ENCODE measurements at places on chromosomes 11 and 22. TPM values are rescaled to one million over a fixed set of nuclear protein-coding genes. Genes with fewer than 3 reads are reported as not detected.

DNA sequence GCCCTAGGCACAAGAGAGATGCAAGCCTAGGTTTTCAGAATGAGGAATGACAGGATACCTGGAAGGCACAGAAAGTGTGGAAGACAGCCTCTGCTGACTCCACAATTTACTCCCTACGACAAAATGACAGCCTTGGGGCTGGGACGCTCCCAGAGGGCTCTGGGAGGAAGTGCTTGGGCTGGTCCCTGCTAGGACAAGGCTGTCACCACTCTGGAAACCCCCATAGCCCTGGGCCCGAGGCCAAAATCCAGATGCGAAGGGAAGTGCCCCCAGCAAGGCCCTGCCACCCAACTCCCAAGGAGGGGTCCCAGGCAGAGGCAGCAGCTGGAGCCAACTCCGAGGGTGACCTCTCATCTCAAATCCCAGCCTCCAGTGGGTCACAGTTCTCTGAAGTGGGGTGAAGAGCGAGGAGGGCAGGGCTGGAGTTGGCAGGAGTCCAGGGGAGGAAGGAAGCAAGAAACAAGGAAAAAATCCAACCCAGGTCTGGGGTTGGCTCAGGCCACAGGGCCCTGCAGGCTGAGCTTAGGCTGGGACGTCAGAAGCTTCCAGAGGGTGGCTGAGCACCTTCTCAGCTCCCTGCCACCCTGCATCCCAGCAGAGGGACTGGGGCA, 6.3 kb upstream of the CDC42EP2 start:
- no peak overlapping the region for H3K4me3 ChIP-seq
- H3K36me3 ChIP-seq, result no peaks in the 10 kb centered on the region
- DNase-seq, result no peak
- H3K4me1 ChIP-seq, result no peaks in the 10 kb centered on the region
- no peak overlapping the region for H3K27ac ChIP-seq
- no peaks in the 10 kb centered on the region for H3K27me3 ChIP-seq

DNA sequence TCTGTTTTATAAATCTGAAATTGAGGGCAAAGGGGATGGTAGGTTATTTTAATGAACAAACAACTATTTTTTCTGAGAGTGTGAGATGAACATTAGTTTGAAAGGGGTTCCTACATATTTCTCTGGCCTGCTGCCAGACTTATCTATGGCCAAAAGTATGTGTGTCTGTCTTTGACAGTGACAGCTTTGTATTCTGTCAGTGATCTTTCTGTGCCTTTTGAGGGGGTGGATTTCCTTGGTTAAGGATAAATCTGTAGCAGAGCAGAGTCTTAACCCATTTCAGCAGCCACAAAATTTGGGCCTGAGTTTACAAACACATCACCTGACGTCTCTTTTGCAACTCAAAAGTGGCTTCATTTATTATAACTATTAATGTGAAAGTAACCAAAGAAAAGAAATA, 30.9 kb downstream of the ZFTA start:
- H3K27me3 ChIP-seq, result no peaks in the 10 kb centered on the region
- no peaks in the 10 kb centered on the region for H3K4me1 ChIP-seq
- H3K27ac ChIP-seq, result no peak overlapping the region
- H3K4me3 ChIP-seq, result no peak overlapping the region

- DNase-seq, result no peak
- peaks cover 27% of the 10 kb centered on the region for H3K4me1 ChIP-seq
Measured at GRCh38 chr11:44256673-44257291, 53.2 kb downstream of the ALX4 start.

GRCh38 chr11:102967497-102967896, 12.0 kb upstream of the MMP13 start:
- H3K4me1 ChIP-seq, result no peaks in the 10 kb centered on the region
- H3K27me3 ChIP-seq, result no peaks in the 10 kb centered on the region
- H3K36me3 ChIP-seq, result no peaks in the 10 kb centered on the region
- H3K27ac ChIP-seq, result no peak overlapping the region
- no peak for DNase-seq

DNA sequence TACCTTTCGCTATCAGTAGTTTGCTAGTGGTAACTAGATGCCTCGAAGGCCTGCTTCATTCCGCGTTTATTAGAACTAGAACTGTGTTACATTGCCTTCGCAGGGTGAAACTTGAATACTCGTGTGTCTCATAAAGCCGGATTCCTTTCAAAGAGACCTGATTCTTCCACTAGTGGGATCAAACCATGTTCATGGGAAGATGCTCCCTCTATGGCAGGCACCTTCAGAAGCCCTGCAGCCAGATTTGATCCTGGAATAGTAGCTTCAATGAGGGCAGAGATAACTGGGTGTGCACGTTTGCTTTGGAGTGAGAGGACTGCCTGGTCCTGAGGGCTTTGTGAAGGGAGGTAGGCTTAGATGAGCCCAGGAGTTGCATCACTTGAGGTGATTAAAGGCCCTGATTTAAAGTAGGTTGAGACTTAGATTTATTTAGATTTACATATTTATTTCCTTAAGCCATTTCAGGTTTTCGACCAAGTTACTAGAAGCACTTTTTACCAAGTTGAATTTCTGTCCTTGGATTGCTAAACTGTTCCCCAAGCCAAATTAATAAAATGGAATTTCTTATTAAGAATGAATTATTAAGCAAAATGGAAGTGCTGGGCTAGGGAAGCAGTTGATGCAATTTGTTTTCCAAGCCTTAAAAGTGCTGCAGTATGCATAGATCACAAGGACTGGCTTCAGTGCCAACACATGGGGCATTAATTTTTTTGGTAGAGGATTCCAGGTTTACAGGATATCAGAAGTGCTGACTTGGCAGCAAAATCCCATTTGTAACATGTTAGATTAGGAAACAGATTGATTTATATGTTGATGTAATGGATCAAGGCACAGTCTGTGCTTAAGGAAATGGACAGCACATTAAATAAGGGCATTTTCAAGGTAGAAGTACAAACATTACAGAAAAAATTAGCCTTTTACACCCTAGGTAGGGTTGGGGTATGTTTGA, 32.9 kb downstream of the APLP2 start:
- H3K27ac ChIP-seq, result no peak overlapping the region
- no peaks in the 10 kb centered on the region for H3K36me3 ChIP-seq
- no peak overlapping the region for H3K4me3 ChIP-seq
- DNase-seq, result no peak
- no peaks in the 10 kb centered on the region for H3K4me1 ChIP-seq
- no peaks in the 10 kb centered on the region for H3K27me3 ChIP-seq

DNA sequence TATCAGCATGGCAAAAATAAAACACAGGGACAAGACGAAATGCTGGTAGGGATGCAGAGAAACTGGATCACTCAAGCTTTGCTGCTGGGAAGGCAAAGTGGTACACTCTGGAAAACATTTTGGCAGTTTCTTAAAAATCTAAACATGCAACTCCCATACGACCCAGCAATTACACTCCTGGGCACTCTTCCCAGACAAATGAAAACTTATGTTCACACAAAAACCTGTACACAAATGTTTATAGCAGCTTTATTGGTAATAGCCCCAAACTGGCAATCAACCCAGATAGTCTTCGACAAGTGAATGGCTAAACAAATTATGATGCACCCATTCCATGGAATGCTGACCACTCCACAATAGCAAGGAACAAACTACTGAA, 35.8 kb upstream of the PRR5 start:
- H3K27me3 ChIP-seq, result no peaks in the 10 kb centered on the region
- H3K4me1 ChIP-seq, result peaks cover 72% of the 10 kb centered on the region
- no peak for DNase-seq
- H3K36me3 ChIP-seq, result no peaks in the 10 kb centered on the region
- H3K27ac ChIP-seq, result no peak overlapping the region
- H3K4me3 ChIP-seq, result no peak overlapping the region

Gene SERHL2
- total RNA-seq, result 1.3 TPM

Gene ISX
- total RNA-seq, result not detected

DNA sequence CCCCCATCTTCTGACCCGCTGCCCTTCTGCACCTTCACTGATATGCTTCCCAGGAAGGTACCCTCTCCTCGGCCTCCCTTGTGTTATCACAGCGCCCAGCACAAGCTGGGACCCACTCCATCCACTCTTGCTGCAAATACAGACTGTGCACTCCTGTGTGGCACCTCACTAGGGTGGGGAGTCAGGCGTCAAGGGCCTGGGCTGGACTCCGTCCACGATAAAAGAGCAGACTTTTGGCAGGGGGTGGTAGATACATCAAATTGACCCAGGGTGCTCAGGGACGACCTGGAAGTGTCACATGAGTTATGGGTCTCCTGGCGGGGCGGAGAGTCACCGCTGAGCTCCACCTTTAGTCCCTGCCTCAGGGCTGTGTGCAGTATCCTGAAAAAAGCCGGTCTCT, 908 bp downstream of the TRPM5 start:
- no peak overlapping the region for H3K4me3 ChIP-seq
- H3K36me3 ChIP-seq, result no peaks in the 10 kb centered on the region
- peaks cover 51% of the 10 kb centered on the region for H3K4me1 ChIP-seq
- H3K27me3 ChIP-seq, result no peaks in the 10 kb centered on the region
- H3K27ac ChIP-seq, result no peak overlapping the region

Gene HEPN1
- not detected for total RNA-seq

DNA sequence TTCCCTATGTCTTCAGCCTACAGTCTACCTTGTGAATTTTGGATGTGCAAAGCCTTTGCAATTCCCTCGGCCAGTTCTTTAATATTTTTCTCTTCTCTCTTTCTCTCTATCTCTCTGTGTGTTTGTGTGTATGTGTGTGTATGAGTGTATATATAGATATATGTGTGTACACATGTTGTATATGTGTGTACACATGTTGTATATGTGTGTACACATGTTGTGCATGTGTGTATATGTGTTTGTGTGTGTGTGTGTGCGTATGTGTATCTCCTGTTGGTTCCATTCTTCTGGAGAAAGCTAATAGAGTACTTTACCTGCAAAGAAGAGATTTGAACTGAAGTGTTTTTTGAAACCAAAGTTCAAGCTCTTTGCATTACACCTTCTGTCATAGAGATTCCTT, 155.0 kb downstream of the LUZP2 start:
- H3K27me3 ChIP-seq, result no peaks in the 10 kb centered on the region
- H3K4me1 ChIP-seq, result no peaks in the 10 kb centered on the region
- H3K36me3 ChIP-seq, result no peaks in the 10 kb centered on the region

- no peaks in the 10 kb centered on the region for H3K36me3 ChIP-seq
- peaks cover 48% of the 10 kb centered on the region for H3K4me1 ChIP-seq
- no peak overlapping the region for H3K4me3 ChIP-seq
- no peaks in the 10 kb centered on the region for H3K27me3 ChIP-seq
Measured at GRCh38 chr11:122741613-122742300, 86.2 kb downstream of the UBASH3B start.

Gene ATF4
- 758 TPM for total RNA-seq

Gene FGF3
- not detected for total RNA-seq

DNA sequence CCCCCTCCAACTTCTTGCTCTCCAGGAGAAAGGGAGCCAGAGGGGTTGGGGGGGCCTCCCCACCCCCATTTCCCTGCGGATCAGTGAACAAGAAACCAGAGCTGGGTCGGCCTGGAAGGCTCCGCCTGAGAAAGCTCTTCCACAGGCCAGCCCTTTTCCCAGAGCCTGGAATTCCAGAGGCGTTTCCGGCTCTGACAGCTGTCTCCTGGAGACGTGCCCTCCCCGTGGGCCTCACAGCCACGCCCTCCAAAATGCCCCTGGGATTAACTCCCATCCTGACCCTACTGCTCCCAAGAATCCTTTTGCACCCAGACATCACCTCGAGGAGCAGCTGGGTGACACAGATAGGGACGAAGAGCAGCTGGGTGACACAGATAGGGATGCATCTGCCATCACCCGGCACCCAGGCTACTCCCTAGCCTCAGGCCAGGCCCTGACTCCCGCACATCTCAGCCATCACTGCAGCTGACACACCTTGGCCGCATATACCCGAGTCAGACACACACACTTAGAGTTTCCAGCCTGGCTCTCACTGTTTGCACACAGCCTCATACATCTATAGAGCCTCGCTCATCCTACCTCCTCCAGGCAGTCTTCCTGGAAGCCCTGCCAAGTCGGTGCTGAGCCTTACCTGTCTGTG, 7.6 kb upstream of the CDC42EP1 start:
- DNase-seq, result no peak
- no peaks in the 10 kb centered on the region for H3K36me3 ChIP-seq
- no peaks in the 10 kb centered on the region for H3K4me1 ChIP-seq
- H3K27ac ChIP-seq, result no peak overlapping the region

DNA sequence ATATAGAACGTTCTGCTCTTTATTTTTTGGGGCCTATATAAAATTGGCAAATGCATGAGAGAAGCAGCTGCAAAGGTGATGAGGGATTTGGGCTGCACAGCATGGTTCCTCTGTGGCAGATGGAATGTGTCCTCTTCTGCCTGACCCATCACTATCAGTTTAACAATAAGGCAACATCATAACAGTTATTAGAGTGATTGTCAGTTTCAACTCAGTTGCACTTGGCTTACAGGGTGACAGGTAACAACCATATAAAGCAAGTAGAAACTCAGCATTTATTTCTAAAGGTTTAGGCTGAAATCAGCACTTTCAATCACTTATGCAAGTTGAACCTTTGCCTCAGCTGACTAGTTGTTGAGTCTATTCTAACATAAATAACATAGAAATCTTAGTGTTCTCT, 935.4 kb upstream of the CHORDC1 start:
- no peaks in the 10 kb centered on the region for H3K4me1 ChIP-seq
- DNase-seq, result no peak

GRCh38 chr11:65274735-65275682, 13.2 kb downstream of the POLA2 start:
- H3K4me3 ChIP-seq, result no peak overlapping the region
- no peaks in the 10 kb centered on the region for H3K27me3 ChIP-seq
- peak; percentile 56 for DNase-seq
- H3K27ac ChIP-seq, result no peak overlapping the region
- H3K36me3 ChIP-seq, result peaks cover 21% of the 10 kb centered on the region
- no peaks in the 10 kb centered on the region for H3K4me1 ChIP-seq

Gene MS4A6E
- not detected for total RNA-seq

DNA sequence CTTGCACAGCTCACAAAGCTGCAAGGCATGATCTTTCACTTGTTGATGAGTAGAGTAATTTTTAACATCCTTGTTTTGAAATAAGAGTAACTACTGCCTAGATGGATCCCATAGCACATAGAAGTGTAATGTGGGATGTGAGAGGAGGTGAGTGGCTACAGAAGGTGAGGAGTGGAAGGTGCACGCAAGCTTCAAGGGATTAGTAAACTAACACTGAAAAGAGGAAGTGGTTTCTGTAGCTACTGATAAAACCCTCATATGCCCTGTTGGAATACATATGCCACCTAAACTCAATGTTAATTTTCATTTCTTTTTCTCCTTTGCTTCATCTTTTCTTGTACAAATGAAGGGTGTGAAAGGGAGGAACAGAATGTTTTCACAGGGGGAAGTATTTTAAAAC, 22.0 kb upstream of the CTSC start:
- DNase-seq, result no peak
- peaks cover 28% of the 10 kb centered on the region for H3K4me1 ChIP-seq
- no peaks in the 10 kb centered on the region for H3K36me3 ChIP-seq
- no peak overlapping the region for H3K27ac ChIP-seq
- no peaks in the 10 kb centered on the region for H3K27me3 ChIP-seq
- H3K4me3 ChIP-seq, result no peak overlapping the region

All from CD8-positive, alpha-beta memory T cell (primary cell).